ENCODE measurements at places on chromosomes 2 and 18.
A peak's percentile ranks its signal among the peaks of the same experiment; 100 is the strongest.

DNA sequence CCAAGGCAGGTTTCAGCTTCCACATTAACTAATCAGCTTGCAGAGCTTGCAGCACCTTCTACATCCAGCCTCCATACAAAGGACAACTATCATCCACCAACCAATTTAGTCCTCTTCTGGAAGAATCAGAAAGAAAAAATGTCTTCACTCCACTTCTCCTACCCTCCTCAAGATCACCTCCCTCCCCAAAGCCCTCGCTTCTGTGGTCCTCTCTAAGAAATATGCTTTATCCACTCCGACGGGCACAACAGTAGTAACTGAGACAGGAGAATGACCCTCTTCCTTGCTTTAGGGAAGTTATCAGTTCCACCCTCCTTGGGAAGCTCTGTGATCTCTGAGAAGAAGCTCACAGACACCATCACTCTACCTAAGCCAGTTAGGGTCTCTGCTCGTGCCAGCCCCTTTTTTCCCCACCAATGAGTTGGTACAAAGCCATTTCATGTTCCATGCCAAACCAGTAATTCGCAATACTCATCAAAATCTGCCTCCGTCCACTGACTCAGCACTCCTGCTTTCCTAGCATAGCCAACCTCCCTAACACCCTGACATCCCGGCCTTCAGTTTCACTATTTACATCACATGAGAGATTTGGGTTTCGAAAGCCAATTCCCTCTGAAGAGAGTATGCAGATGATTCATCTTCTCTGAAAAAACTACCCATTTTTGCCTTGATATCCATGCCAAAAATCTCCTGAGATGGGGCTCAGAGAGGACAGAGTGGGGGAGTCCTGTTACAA lies 114.1 kb upstream of the PKDCC start:
- DNase-seq = peak; percentile 84

DNA sequence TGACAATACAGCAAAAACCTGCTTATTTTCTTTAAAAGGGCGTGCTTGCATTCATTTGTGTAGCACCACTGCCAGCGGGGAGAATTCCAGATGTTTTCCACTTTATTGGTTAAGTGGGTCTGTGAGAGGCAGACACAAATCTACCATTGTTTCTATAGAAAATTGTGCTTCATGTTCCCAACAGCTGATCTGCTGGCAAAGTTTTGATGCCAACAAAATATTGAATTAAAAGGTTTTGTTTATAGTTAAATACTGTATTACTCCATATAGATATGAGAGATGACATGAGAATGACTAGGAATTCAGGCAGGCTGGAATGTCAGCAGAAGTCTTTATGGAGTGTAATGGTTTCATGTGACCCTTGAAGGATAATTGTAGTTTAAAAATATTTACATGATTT lies 182.7 kb downstream of the MC4R start:
- DNase-seq = no peak

GRCh38 chr2:97714950-97715652 lies 1.7 kb downstream of the ZAP70 start:
- no peak for DNase-seq

GRCh38 chr2:20650393-20650876 lies 463 bp downstream of the HS1BP3 start:
- peak; percentile 23 for DNase-seq

GRCh38 chr18:13136904-13137669 lies 81.5 kb upstream of the LDLRAD4 start:
- DNase-seq = no peak

- peak; percentile 11 for DNase-seq
These were observed 266.3 kb upstream of the LYPD1 start for GRCh38 chr2:132936261-132936660.

- peak; percentile 11 for DNase-seq
These were observed 24.0 kb downstream of the CERKL start for GRCh38 chr2:181632733-181633401.

DNA sequence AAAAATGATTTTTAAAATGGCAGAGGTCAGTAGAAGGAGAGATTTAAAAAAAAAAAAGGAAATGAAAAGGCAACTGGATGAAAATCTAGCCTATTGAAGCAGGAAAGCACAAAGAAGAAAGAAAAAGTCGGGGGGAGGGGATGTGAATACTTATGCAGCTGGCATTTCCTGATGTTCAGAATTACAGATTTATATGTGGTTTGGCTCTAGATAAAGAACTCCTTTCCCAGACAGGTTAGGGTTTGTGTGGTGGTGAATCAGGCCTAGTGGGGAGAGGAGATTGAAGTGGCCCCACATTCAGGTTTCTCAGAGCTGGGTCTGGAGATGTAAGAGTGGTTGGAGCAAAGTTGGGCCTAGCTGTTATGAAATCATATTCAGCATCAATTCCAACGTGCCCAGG lies 394.4 kb downstream of the FIGN start:
- peak; percentile 54 for DNase-seq

DNA sequence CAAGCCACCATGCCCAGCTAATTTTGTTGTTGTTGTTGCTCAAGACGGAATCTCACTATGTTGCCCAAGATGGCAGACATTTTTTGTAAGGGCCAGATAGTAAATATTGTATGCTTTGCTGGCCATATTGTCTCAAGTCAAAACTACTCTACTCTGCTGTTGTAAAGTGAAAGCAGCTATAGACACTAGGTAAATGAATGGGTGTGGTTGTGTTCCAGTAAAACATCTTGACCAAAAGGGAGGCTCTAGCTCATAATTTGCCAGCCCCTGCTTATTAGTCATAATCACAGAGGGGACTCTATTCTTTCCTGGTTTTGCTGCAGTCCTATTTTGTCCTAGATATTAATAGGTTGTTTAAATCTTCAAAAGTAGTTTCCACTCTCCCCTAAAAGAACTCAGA lies 24.5 kb downstream of the MAPRE3 start:
- no peak for DNase-seq

DNA sequence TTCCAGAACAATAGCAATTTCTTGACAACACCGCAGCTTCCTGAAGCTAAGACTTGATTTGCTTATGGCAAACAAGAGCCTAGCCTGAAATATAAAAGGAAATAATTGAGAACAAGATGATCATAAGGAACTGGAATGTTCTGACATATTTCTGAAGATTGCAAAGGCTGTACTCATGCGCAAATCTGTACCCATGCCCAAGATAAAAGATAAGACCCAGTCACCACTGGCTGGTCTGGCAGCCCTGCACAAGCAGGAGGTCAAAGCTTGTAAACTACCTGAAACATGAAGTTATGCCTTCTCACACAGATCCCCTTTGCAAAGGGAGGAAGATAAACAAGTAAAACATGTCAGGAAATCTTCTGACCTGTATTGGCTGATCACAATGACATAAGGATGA lies 160.8 kb upstream of the GYPC start:
- peak; percentile 5 for DNase-seq

GRCh38 chr2:15745907-15746702 lies 154.4 kb downstream of the DDX1 start:
- no peak for DNase-seq

GRCh38 chr2:168956392-168956791 lies 55.3 kb downstream of the G6PC2 start:
- DNase-seq = no peak

DNA sequence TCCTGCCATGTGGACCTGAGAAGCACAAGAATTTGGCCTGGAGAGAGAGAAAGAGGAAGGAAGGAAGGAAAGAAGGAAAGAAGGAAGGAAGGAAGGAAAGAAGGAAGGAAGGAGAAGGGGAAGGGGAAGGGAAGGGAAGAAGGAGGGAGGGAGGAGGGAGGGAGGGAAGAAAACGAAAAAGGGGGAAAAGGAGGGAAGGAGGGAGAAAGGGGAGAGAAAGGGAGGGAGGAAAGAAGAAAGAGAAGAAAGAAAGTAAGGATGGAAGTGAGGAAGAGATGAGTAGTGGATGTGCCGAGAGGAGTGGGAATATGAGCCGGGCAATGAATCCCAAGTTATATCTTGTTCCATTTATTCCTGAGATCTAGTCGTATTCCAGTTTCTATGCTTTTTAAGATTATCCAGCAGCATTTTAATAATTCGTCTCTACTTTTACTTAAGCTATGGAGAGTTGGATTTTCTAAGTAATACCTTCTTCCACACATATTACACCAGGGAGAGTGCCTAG lies 247.8 kb downstream of the TDRD15 start:
- no peak for DNase-seq

- peak; percentile 10 for DNase-seq
These were observed 123.8 kb downstream of the AKAIN1 start for GRCh38 chr18:5073026-5073944.

GRCh38 chr2:236962816-236963215 lies 122.9 kb upstream of the COPS8 start:
- no peak for DNase-seq

DNA sequence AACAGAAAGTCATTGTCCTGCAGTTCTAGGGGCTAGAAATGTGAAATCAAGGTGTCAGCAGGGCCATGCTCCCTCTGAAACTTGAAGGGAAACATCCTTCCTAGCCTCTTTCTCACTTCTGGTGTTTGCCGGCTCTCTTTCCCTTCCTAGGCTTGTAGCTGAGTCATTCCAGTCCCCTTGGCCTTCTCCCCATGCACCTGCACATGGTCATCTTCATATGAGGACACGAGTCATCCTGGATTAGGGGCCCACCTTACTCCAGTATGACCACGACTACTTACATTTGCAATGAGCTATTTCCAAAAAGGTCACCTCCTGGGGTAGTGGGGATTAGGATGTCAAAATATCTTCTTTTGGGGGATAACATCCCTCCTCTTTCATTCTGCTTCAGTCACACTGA lies 168.5 kb upstream of the CXCR4 start:
- DNase-seq = no peak

GRCh38 chr2:61993422-61994024 lies 88.0 kb downstream of the COMMD1 start:
- DNase-seq = peak; percentile 61

DNA sequence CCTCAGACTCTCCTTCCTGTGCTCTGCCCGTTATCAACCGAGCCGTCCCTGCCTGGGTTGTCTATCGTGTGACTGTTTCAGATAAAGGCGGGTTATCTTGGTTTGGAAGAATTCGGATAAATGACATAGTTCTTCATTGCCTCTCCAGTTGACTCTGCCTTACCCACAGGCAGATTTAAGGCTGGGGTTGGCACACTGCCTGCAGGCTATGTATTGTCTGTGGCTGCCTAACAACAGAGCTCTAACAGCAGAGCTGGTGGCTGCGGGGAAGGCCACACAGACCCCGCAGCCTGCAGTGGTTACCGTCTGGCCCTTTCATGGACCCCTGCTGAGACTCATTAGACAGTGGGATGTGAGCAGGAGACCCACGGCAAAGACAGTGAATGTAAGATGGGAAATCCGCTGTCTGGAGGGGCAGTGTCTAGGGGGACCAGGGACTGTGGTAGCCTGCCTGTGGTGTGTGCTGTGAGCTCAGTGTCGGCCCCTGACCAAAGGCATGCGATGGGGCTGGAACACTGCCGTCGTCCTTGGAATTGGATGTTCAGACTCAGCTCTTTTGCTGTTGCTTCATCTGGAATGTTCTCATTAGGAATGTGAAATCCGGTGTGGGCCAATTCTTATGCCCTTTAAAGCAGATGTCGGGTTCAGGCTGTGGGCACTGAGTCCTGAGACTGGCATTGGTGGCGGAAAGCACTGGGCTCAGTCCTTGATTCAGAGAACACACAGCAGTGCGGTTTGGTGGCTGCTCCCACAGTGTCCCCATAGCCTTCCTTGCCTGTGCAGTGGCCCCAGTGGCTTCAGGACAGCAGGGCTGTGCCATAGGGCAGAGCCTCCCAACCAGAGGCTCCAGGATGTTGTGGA lies 44.5 kb downstream of the SH3RF3 start:
- no peak for DNase-seq

- DNase-seq = no peak
These were observed 8.0 kb downstream of the HDAC4 start for GRCh38 chr2:239392688-239393387.

- no peak for DNase-seq
These were observed 16.1 kb upstream of the GNAL start for GRCh38 chr18:11672846-11673454.

GRCh38 chr2:200476836-200477235 lies 33.0 kb downstream of the KCTD18 start:
- no peak for DNase-seq

DNA sequence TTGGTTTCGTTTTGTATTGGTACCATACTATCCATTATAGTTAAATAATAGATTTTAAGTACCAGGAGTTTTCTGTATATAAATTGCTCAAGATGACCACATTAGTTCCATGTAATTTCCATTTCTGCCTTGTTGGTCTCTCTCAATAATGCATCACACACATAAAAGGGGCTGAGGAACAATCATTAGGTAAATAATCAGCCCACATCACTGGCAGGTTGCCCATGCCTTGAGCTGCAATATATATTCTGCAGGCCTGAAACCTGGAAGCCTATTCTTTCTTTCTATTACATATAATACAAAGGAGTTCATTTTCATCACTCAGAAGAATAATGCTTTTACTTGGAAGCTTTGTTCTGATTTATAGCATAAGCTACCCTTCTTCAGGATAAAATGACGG lies 616.1 kb upstream of the PKDCC start:
- peak; percentile 10 for DNase-seq

- peak; percentile 88 for DNase-seq
These were observed 199.1 kb downstream of the GLI2 start for GRCh38 chr2:120934574-120935338.

GRCh38 chr18:51660188-51660715 lies 462.8 kb upstream of the MEX3C start:
- no peak for DNase-seq

- DNase-seq = no peak
These were observed 58.7 kb upstream of the B3GNT2 start for GRCh38 chr2:62136956-62137830.

- no peak for DNase-seq
These were observed 16.6 kb downstream of the RBMS1 start for GRCh38 chr2:160477032-160477431.

GRCh38 chr2:8799004-8799403 lies 38.4 kb downstream of the KIDINS220 start:
- no peak for DNase-seq

DNA sequence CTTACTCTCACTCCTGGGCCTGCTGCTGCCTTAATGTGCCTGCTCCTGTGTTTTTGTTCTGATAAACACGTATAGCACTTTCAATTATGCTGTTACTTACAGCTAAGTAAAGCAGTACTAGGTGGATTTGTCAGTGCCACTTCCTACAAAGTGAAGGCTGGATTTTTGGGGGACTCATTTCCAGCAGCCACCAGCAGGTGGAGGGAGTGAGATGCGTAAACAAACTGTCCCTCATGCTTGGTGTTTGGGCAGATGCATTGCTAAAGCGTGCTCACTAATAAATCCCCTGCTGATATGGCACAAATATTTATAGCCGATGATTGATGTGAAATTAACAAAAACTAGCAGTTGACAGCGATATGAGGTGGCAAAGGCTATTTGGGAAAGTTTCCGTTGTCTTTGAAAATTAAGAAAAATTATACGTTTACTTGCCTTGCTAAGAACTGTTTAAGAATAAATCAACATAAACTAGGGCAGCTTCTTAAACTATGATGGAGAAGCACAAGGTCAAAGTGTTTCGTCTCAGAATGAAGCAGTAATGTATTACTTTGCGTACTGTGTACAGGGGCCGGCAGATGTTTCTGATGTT lies 101.7 kb downstream of the AGAP1 start:
- DNase-seq = peak; percentile 64

GRCh38 chr18:7224198-7224597 lies 6.7 kb upstream of the LRRC30 start:
- DNase-seq = no peak

GRCh38 chr2:227415538-227416424 lies 28.0 kb upstream of the SCYGR1 start:
- DNase-seq = peak; percentile 81

GRCh38 chr2:20507166-20507692 lies 60.4 kb downstream of the RHOB start:
- DNase-seq = no peak

GRCh38 chr2:33372940-33373553 lies 103.4 kb upstream of the RASGRP3 start:
- peak; percentile 66 for DNase-seq

- no peak for DNase-seq
These were observed 5.7 kb downstream of the GPATCH11 start for GRCh38 chr2:37090019-37090477.
